ENCODE measurements at places on chromosomes 6 and 20.

DNA sequence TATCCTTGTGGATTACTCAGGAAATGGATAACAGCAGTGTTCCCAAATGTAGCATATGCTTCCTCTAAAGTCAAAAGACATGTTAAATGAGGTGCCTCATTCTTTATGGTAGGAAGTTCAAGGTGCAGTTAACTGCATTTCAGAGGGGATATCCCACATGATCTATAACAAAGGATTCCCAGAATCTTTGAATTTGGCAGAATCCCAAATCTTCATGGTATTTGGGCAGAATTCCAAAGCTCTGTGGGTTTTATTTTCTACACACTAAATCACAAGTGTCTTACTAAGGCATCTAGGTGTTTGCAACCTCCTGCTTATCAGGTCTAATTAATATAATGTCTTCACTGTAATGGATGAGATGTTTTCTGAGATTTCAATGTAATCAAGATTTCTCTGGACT, 364.3 kb upstream of the MAN1A1 start:
- no peak for DNase-seq

DNA sequence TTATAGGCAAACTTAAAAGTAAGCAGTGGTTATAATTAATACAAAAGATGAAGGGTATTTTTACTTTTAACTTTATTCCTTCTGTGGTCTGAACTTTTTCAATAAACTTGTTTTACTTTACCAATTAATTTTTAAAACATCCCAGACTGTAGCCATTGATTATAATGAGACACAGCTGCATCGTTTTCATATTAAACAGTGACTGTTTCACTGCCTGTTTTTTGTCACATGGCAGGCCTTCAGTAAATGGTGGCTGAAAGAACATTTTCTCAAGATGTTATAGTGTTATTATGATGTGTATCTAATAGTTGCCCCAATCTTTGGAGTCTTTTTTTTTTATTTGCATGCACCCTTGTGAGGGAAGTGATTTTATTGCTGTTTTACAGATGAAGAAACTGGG, 95.1 kb downstream of the PLCB4 start:
- no peak for DNase-seq

- no peak for DNase-seq
Observed at GRCh38 chr6:20538131-20538662, 3.9 kb downstream of the CDKAL1 start.

- DNase-seq, result no peak
Observed at GRCh38 chr6:74534465-74535211, 671.2 kb downstream of the COL12A1 start.

- DNase-seq, result no peak
Observed at GRCh38 chr6:9848094-9848493, 566.8 kb downstream of the TFAP2A start.

DNA sequence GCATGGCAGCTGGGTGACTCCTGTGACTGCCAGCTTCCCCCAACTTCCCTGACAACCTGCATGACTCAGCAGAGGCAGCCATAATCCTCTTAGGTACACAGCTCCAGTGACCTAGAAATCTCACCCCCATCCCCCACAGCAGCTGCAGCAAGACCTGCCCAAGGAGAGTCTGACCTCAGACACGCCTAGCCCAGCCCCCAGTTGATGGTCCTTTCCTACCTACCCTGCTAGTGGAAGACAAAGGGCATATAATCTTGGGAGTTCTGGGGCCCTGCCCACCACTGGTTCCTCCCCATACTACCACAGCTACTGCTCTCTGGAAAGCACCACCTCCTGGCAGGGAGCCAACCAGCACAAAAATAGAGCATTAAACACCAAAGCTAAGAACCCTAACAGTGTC, 90.2 kb downstream of the F13A1 start:
- no peak for DNase-seq

DNA sequence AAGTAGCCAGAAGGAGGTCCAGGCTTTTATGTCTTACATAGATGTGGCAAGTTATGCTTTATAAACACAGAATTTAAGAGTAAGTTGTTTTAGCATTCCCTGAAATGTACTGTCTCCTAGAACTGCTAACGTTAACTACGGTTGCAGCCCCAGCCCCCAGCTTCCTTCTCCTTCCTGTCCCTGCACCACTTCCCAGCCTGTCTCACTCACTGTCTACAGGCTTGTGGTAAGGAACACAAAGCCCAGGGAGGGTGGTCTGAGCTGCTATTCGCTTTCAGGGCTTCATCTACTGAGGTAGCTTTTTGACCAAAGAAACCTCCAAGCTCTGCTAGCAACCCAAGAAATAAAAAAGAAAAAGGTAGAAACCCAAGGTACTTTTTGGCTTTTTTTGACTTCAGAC, 35.9 kb downstream of the PCSK2 start:
- no peak for DNase-seq

DNA sequence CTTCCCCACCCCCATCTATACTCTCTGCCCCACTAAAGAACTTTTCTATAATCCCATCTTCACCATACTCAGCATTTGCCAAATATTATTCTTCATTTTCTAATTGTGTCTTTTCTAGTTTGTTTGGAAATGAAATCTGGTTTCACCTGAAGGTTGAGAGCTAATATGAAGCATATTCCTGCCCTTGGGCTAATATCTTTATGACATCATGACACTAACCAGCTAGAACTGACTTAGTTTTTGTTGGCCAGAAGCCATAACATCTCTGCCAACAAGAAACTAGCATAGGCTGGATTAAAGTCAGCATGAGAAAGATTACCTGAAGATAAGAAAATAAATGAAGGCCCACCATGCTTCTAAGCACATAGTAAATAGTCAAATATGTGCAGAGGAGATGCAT, 16.7 kb downstream of the UNC5CL start:
- DNase-seq, result no peak
